NCI-H1436 treated with DMSO at 0.1 percent for 48 hours (cell line): ENCODE measurements at places on chromosomes 4 and X.

DNA sequence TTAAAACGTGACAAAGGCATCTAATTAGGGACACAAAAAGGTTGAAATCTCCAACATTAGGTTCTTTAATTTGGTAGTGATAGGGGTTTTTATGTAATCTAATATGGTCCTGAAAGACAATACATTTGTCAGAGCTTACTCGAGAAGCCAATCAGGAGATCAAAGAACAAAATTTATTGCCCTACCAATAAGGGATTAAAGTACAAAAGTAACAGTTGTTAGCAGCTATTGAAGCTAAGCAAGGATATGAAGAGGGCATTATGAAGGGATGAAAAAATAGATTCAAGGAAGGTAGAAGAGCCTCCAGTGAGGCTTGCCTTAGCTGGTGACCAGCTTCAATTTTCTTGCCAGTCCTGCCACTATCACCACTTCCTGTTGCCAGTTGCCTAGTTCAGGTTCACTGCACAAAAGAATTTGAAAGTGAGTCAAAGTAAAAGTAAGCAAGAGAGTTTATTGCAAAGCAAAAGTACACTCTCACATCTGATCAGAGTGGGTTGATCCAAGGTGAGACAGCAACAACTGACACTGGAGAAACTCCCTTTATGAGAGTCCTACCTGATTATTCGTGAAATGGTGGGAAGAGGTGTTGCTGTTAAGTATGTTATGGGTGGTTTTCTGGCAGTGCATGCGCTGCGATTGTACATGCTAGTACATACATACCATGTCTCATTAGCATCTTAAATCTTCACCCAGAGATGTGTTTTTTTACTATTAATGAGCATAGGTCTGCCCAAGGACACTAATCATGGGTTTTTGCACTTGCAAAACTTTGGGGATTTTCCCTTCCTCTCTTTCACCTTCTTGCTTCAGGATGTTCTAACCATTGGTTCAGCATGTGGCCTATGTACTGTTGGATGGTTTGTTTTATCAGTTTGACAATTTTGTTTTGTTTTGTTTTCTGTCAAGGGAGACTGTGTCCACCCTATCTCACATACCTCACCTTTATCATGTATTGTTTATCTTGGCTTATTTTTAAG is 263.2 kb upstream of the ITM2A start:
- no peak for DNase-seq

- DNase-seq = no peak
These were observed 17.6 kb downstream of the TMEM187 start for GRCh38 chrX:153989973-153990655.

- no peak for DNase-seq
These were observed 39.0 kb upstream of the CD99 start for GRCh38 chrX:2652106-2652505.

DNA sequence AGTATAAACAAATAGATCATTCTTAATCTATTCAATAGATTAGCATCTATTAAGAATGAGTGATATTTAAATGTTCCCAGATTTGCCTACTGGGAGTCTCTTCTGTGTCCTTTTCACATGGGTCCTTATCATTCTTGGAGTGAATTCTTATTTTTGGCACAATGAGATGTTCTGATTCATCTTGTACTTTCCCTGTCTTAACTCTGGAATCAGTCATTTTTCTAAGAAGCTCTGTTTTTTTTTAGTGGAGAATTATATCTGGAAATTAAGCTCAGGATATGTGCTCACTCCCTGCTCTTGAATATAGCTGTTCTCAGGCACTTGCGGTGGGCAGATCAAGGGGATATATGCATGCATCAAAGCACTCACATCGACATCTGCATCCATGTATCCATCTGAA is 625.3 kb upstream of the HS3ST1 start:
- DNase-seq = no peak

- no peak for DNase-seq
These were observed 165.3 kb upstream of the FTHL17 start for GRCh38 chrX:31237189-31237588.

- no peak for DNase-seq
These were observed 68.1 kb downstream of the APBB2 start for GRCh38 chr4:41146196-41146595.

- DNase-seq = no peak
These were observed 89.5 kb downstream of the TASL start for GRCh38 chrX:30488092-30488491.

DNA sequence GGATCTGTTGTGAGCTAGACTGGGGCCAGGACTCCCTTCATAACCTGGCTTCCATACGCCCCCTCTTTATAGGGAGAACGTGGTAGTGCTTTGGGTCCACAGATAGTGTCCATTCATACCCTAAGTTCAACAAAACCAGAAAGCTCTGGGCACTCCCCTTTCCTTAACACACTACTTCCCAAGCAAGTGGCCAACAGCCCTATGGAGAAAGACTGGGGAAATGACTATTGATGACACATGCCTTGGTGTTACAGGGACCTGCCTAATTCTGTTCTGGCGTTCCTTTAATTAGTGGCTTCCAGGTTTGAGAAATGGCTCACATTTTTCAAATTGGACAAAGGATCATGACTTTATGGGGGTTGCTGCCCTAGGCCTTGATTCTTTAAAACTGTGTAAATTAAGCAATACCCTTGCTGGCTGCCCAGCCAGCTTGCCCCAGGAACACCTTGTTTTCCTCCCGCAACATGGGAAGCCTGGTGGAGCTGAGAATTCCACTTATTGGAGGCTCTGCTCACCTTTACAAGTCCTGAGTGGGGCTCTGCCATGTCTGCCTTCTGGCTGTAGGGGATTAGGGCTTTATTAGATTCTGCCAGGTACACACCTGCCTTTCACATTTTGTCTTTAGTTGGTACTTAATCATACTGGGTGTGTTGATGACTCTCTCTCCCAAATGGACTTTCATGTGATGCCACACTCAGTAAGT is 61.1 kb downstream of the RGS12 start:
- DNase-seq = no peak

GRCh38 chrX:8803326-8803725 is 2.1 kb upstream of the FAM9A start:
- DNase-seq = no peak

- no peak for DNase-seq
These were observed 729 bp upstream of the CPLX1 start for GRCh38 chr4:826508-827208.

DNA sequence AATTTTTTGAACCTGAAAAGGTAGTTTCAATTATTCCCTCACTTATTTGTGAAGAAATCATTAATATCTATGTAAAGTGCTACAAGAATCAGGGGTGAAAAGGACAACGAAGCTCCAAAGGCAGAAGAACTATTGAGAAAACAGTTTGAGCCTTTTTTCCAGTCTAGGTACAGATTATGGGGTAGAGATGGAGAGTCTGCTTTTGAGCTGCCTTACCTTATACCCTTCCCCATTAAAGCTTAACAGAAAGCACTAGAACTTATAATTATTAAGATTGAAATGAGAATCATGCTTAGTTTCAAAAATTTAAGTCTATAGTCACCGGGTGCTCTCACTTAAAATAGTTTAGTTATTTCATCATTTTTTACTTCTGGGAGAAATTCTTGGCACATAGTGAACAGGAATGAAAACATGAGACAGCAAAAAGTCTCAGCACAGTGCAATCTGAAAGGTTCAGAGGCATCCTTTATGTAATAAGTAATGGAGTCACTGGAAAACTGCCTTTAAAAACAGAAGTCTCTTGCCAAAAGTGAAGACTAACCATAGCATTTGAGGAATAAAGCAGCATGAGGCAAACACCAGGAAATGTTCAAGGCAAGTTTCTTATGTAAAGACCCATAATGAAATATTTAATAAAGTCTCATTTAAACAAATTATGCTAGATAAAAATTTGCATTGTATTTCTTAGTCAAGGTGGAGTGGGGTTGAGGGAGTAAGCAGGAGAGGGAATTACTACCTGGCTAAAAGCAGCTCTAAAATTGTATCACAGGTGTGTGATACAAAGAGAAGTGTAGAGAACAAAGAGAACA is 5.1 kb upstream of the DCLK2 start:
- no peak for DNase-seq

DNA sequence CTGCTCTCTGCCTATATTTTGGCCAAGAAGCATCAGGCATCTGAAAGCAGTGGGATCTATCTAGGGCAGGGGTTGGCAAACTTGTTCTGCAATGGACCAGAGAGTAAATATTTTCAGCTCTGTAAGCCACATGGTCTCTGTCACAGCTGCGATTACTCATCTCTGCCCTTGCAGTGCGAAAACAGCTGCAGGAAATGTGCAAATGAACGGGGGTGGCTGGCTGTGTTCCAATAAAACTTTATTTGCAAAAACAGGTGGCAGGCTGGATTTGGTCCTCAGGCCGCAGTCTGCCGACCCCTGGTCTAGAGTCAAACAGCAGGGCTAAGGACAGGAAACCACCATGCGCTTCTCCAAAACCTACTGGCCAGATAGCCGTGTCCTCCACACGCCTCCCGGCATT is 48.6 kb downstream of the ACOX3 start:
- no peak for DNase-seq

GRCh38 chr4:82784681-82785610 is 13.7 kb downstream of the SCD5 start:
- DNase-seq = no peak

DNA sequence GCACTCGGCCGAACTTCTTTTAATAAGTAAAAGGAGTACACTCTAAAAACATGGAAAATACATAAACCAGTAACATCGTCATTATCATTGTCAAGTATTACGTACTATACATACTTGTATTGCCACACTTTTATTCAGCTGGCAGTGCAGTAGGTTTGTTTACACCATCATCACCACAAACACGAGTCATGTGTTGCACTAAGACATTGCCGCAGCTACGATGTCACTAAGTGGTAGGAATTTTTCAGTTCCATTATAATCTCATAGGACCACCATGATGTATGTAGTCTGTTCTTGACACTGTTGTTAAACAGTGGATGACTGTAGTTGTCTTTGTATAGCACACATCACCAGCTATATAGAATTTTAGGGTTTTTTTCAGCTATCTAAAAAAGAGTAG is 48.0 kb upstream of the TMEM131L start:
- DNase-seq = no peak

DNA sequence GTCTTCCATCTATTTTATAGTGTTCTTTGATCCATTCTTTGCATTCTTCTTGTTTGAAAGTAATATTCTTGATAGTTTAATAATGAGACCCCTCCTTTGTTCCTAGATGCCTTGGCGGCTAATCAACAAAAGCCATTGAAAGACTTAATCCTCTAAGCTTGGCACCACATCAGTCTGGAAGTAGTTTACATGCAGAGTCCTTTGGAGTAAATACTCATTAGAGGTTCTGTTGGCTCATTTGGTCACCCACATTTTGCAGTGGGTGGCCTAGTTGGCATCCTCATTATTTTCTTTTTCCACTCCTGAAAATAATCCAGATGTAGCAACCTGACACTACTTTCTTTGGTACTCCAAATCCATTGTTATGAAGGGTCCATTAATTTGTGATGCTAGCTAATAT is 64.5 kb downstream of the DKK2 start:
- DNase-seq = no peak

DNA sequence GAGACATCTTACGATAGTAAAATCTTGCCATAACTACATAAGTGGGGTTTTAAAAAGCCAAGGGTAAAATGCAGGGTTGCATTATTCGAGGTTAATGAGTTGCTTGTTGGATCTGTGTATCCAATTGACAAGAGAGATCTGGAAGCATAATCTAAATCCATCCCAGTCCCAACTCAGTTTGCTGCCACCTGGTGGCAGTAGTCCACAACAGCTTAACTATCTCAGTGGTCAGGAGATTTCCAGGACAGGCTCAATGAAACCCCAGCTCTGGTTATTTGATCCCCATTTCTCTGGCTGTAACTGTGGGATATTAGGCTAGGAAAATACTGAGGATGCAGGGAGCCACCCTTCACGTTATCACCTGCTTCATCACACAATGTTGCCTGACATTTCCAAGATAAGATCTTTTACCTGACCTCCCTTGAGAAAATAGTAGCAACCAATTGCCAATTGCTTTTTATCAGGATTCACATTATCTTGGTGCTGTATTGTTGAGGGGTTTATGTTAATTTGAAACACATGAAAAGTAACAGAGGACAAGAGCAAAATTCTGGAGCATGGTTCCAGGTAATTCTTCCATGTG is 88.2 kb upstream of the TNIP3 start:
- no peak for DNase-seq

GRCh38 chr4:137509855-137510282 is 22.4 kb downstream of the PCDH18 start:
- no peak for DNase-seq

GRCh38 chr4:140884431-140885058 is 128.4 kb upstream of the TBC1D9 start:
- no peak for DNase-seq

DNA sequence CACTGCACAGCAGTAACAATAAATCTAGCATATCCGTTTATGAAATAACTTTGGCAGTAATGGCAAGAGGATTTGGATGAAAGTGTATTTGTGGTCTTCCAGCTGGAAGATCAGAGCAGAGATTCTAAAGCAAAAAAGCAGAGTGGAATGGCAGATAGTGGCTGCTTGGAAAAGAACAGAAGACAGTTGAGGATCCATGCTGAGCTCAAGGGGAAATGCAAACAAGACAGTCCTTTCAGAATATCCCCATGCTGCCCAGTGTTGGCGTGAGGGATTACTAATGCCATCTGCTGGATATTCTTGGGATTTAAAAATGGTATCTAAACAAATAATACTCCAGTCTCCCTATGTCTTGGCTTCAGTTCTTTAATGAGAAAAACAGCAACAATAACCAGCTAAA is 629.1 kb upstream of the ATOH1 start:
- DNase-seq = peak; percentile 40

GRCh38 chr4:84503495-84504437 is 4.7 kb upstream of the NKX6-1 start:
- peak; percentile 64 for DNase-seq
